ENCODE measurements at places on chromosomes 1 and 21.

DNA sequence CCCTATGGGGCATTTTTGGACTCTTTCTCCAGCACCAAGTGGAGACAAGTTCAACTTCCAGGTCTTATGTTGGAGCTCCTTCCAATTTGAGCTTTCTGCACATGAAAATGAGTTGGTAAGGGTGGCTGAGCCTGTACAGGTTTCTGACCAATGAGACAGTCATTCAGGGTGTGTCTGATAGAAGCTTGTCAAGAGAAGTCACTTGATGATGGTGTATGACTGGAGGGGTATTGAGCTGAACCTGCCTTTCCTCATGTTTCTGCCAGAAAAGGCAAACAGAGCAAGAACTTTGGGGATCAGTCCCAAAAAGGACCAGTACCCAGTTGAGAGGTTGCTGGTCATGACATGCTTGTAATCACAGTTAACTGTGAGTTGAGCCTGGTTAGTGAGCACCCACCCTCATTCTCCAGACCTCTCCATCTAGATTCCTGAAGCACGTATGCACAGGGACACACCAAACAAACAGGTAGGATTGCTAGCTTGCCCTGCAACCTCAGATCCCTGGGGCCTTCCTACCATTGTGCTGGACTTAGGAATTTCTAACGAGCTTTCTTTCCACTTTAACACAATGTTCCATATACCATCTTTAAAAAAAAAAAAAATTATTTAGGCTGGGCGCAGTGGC, 26.6 kb downstream of the FAM89A start:
- DNase-seq = no peak

DNA sequence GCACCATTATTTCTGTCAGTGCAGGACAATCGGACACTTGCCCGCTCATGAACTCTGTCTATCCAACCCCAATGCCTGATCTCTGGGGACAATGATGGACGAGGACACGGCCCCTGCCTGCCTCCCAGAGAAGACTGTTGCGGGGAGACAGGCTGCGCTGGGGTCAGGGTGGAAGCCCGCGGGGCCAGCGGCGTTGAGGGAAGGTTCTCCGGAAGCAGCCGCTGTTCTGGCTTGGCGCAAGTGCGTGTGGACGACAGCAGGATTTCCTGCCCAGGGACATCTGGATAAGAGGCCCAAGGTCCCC, 18.8 kb downstream of the RHBG start:
- no peak for DNase-seq

GRCh38 chr21:14771593-14771992, 225.5 kb upstream of the SAMSN1 start:
- DNase-seq = no peak

- no peak for DNase-seq
These were observed 489 bp downstream of the CELSR2 start for GRCh38 chr1:109249654-109250401.

GRCh38 chr1:155977690-155978324, 540 bp downstream of the ARHGEF2 start:
- DNase-seq = peak; percentile 56

- no peak for DNase-seq
These were observed 1.6 kb downstream of the ZNF648 start for GRCh38 chr1:182059936-182060335.

All from stimulated activated CD4-positive, alpha-beta T cell treated with anti-CD3 and anti-CD28 coated beads, Interleukin-15, amount 100 ng/mL, for 48 hours (primary cell).